Tibial nerve (tissue), 4 donors: ENCODE measurements at places on chromosomes 3 and 15. TPM values are rescaled to one million over a fixed set of nuclear protein-coding genes. Genes with fewer than 3 reads are reported as not detected.

DNA sequence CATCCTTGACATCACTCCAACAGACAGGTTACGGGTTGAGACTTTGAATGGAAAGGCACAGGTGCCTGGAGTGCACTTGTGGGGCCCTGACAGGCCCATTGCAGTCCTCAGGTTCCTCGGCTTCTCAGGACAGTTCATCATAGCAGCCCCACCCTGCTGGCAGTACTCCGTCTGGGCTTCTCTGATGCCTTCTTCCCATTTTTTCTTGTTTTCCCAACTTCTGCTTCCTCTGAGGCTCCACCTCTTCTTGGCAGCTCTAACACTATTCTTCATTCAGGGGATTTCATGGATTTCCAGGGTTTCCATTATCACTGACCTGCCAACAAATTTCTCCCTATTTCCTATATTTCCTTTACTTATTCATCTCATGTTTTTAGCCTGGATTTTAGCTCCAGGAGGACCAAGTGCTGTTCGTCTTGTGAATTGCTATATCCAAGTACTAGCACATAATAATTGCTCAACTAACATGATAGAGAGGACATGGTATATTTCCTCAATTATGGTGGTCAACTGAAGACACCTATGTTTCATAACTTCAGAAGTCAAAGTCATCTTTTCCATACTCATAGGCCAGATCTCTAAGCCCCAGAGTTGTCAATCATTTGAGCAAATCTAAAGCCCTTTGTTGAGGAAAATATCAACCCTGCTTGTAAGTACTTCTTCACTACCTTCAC, 16.2 kb downstream of the NCEH1 start:
- no peak for DNase-seq

DNA sequence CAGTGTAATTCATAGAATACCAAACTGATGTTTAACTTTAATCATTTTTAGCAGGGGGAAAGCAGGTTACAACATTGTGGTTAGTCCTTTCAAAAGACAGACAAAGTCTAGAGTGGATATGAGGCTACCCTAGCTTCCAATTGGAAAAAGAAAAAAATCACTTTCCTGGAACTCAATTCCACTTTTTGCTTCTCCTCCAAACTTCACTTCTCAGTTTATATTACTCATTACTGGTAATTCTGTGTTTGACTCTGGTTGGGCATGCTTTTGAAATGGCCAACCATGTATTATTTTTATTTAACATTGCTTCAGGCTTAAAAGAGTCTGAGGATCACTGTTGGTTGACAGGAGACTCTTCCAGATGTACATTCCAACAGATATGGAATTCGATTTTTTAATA, 84.8 kb downstream of the RAP2B start:
- no peak for DNase-seq

DNA sequence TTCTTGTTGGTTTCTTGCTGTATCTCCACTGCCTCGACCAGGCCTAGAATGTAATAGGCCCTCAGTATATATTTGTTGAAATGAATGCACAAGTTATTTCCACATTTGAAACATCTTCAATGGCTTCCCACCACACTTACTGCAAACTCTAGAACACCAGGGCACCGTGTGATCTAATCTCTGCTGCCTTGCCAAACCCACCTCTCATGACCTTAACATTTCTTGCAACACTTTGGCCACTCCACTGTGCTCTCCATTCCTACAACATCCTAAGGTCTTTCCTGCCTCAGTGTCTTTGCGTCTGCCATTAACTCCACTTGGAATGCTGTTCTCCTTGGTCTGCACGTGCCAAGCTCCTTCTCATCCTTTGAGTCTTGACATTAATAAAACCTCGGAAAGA, 14.1 kb downstream of the FRMD4B start:
- no peak for DNase-seq

DNA sequence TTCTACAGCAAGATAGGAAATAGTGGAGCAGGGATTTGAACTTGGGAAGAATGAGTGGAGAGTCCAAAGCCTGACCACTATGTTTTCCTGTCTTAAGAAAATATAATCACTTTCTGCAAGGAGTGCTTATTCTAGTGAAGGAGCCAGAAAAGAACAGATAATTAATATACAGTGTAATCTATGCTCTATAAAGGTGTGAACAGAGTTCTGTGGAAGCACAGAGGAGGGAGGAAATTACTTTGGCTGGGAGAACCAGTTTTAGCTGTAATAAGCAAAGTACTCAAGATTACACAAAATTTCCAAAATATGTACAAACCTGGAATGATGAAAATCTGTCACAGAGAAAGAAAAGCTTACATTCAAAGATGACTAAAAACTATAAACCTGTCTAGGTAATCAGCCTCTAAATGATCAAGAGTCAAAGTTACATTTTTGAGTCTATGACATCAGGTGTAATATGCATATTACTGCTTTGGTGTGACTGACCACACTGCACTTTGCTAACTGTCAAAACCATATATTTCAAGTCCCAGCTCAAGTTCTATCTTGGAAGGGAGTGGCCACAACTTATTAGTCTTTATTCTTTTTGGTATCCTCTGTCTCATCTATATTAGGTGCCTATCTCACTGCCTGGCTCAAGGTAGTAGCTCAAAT, 40.7 kb upstream of the MB21D2 start:
- DNase-seq = no peak

DNA sequence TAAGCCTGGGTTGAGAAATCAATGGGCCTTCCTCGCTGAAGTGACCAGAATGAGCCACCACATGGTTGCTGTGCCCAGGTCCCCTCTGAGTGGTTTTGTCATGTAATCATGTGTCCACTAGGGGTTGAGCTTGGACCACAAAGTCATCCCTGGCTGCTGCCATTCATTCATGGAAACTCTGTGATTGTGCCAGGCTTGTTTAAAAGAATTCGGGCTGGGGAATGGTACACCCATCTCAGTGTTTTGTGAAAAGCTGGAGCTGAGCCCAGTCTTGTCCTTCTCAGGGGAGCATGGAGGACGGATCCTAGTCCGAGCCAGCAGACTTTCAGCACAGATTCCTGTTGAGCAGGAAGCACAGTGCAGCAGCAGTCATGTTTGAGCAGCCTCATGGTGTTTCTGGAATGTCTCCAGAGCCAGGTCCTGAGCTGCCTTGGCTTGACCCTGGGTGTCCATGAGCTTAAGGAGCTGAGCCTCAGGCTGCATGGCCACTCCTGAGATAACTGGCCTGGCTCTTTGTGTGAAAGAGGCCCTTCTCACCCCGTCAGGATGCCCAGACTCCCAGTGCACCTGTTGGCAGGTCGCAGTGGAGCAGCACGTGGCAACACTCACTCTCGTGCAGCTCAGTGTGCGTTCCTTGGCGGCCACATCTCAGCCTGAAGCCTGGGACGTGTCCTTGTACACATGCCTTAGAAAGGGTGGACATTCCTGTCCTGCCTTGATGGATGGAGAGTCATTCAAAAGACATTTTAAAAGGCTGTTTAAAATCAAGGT, 260.3 kb upstream of the TPM1 start:
- peak; percentile 78 for DNase-seq

Gene KY
- 1.5 TPM for total RNA-seq

Gene SLC51A
- not detected for total RNA-seq
